ENCODE measurements at places on chromosomes 7 and 10.

DNA sequence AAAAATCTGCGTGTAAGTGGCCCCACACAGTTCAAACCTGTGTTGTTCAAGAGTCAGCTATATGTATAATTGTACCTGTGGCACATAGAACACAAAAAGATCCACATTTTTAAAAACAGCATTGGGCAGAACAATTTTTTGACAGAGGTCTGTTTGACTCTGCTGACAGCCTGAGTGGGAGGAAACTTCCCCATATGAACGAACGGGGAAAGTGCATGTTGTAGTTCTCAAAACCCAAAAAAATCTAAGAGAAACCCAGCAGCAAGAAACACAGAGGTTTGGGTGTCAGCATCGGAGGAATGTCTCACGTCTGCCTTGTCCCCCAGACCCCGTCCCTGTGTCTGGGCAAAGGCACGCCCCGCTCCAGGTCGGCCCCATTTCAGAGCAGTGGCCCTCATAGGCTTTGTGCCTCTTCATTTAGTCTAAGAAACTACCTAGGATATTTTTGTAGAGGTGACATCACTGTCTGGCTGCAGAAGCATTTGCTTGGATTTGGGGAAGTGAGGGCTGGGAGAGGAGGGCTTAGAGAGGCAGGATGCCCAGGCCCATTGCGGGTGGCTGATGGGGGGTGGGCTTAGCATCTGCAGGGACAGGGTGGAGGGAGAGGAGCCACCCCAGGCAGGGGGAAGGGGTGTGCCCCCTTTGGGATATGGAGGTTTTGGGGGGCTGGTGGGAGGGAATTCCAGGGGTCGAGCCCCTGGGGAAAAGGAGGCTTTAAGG, 11.0 kb downstream of the CUX1 start:
- no peak for DNase-seq

DNA sequence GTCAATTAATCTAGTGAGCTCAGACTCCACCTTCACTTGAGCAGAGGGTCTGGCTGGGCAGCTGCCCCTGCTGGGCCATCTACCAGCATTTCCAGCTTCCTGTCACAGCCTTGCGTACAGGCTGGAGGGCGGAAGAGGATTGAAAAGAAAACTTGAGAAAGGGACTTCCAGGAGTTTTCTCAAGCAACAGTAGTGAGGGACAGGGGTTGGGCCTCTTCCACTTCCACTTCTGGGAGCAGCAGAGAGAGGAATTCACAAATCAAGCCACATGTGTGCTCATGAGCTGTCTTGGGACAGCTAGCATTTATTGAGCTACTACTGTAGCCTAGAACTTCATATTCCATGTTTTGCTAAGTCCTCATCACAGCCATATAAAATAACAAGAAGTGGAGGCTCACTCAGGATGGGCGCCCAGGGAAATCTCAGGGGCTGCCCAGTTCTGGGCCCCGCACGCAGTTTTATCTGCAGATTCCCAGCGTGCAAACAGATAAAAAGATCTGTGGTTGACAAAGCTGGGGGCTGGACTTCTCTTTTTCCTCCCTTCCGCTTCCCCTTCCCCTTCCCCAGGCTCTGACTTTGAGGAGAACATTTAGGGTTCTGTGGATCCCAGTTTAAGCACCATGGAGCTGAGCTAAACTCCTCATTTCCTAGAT, 135.8 kb downstream of the RGS10 start:
- DNase-seq: no peak

DNA sequence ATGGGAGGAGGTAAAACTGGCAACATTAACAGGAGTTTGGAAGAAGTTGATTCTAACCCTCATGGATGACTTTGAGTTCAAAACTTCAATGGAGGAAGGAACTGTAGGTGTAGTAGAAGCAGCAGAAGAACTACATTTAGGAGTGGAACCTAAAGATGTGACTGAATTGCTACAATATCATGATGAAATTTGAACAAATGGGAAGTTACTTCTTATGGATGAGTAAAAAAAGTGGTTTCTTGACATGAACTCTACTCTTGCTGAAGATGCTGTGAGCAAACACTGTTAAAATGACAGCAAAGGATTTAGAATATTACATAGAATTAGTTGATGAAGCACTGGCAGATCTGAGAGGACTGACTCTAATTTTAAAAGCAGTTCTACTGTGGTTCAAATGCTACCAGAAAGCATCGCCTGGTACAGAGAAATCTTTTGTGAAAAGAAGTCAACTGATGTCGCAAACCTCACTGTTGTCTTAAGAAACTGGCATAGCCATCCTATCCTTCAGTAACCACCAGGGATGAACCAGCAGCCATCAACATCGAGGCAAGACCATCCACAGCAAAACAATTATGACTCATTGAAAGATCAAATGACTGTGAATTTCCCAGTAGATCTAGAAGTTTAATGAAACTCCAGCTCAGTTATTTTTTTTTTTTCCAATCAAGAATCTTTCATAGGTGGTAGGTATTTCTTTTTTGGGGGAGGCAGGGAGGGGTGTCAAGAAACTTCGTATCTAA, 20.8 kb downstream of the BRAF start:
- DNase-seq: no peak

DNA sequence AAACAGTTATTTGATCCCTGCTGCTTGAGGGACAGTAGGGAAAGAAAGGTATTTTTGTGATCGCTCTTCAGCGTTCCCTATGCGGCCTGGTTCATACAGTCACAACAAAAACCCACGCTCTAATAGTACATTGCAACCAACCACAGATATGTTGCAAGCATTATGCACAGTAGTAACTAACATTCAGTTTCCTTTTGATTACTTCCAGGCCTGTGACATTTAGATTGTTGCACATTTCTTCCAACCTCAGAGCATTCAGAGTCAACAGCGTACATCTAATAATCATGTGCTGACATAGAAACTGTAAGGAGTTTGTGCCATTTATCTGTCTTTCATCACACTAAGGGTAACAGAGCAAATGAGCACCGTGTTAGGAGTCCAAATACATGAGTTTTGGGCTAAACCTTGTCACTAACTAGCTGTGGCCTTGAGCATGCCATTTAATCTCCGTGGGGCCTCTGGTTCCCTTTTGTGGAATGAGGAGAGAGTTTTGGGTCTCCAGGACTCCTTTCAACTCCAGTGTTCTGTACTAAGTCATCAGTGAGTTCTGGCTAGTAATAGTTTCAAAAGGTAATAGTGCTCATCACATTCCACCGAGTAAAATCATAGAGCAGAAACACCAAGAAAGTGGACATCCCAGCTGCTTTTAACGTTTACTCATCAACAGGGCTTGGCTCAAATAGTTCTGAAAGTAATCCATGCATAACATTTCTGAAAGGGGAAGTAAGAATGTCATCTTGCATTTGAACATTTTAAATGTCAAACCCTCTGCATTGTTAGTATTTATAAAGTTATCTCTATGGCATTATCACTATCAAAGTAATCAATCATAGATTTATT, 99.0 kb upstream of the FZD1 start:
- no peak for DNase-seq

DNA sequence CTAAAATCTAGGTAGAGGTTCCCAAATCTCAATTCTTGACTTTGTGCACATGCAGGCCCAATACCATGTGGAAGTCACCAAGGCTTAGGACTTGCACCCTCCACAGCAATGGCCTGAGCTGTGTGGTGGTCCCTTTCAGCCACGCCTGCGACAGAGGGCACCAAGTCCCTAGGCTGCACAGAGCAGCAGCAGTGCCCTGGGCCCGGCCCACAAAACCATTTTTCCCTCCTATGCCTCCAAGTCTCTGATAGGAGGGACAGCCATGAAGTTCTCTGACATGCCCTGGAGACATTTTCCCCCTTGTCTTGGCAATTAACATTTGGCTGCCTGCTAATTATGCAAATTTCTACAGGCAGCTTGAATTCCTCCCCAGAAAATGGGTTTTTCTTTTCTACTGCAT, 375.5 kb downstream of the SORCS1 start:
- no peak for DNase-seq

DNA sequence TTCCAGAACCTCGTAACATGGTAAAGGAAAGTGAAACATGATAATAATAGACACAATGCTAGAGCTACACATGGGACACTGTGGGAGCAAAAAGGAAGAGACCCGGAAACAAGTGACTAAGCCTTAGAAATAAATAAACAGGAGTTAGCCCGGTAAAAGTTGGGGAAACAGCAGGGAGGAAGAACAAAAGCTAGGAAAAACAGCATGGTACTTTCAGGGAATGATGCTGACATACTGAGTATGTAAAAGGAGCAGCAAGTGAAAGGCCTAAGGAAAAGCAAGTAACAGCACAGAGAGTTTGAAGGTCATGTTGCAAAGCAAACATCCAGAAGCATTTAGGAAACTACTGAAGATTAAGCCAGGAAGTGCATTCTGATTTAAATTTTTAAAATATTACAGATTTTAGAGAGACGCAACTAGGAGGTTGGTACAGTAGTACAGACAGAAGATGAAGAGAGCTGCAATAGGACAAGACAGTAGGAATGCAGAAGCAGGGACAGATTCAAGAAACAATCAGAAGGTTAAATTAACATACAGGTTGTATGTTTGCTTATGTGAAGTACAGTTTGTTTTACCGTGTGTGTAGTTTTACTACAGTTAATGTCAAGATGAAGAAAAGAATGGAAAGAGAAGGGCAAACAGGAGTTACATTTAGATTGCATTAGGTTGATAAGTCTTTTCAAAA, 63.7 kb downstream of the ARHGAP12 start:
- no peak for DNase-seq

DNA sequence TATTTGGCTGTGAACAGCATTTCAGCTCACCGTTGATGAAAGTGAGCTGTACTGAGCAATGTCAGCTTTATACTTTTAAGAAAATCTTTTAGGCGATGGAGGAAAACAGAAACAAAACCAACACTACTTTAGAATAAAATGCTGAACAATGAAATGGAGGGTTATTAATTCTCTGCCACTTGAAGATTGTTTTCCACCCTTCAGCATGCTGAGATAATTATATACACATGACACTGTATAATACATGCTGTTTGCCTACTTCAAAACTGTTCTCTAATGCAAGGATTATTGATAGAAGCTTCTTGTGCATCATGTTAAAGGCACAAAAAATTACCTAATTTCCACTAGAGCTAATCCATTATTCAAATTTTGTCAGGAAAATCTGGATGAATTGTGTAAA, 66.8 kb downstream of the CACNA2D1 start:
- no peak for DNase-seq

- DNase-seq: no peak
These were observed 1128.7 kb downstream of the CNTNAP2 start for GRCh38 chr7:147245274-147245673.

DNA sequence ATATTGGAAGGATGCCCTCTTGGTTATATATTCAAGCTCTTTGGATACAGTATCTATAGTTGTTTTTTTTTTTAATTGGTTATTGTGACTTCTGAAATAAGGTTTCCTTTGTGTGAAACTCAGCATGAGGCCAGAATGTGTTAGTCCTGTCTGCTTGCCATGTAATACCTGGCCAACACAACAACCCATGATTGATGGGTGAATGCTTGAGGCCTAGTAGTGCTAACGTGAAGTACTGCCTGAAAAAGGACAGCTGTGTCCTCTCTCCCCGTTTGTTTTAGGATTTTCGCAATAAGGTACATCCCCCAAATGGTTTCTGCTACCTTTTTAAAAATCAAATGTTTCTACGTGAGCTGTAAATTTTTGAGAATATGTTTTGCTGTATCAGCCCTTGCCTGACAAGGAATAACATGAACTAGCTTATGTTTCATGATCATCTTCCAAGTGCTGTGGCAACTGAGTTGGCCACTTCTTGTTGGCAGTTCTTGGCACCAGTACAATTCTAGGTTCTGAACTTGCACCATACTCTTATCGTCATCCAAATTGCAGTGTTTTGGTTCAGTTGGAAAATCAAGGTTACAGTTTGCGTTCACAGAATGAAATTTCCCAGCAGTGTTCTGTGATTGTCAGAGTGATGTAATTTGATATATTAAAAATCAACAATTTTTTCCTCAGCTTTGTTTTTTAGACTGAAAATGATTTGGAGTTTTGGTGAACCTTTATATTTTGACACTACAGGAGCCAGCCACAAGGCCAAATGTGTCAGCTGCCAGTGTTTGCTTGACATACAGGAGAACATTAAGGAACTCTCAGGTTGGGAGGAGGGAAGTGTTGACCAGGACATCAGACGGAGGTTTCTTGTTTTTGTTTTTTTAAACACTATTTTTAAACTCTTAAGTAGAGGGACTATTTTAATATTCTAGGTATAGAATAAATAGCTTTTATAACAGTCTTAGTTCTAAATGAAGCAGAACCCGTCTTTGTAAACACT, 13.5 kb upstream of the ASCC1 start:
- no peak for DNase-seq

DNA sequence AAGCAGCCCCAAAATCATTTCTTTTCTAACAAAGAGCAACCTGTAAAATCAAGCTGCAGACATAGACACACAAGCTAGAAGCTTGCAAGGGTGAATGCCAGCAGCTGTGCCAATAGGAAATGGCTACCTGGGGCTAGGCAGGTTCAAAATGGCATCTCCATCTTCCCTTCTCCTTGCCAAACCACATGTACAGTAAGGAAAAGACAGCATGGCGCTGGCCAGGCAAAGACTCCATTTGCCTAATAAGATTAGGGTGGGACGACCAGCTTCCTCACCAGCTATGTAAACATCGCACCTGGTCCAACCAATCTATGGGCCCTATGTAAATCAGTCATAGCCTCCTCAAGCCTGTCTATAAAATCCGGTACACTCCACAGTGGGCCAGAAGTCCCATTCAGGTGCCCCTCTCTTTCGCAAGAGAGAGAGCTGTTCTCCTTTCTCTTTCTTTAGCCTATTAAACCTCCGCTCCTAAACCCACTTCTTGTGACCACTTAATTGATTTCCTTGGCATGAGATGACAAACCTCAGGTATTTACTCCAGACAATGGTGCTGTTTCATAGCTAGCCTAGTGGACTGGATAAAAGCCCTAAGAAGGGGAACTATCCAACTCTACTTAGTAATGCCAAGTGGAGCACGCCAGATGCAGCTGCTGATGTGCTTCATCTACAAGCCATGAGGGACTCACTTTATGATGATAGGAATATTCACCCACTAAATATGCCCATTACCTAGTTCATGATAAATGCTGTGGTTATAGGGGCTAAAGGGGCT, 44.1 kb downstream of the HTR7 start:
- no peak for DNase-seq

DNA sequence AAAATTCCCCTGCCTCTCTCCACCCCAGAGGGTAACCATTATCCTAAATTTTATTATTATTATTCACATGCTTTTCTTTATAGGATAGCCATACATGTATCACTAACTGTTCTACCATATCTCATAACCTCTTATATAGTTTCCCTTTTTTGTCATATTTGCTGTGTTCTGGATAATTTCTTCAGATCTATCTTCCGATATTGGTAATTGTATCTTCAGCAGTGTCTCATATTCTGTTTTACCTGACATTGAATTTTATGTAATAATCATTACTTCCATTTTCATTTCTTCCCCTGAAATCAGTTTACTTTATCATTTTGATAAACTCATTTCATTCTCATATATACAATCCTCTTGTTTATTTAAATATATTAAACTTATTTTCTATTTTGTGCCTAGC, 273.5 kb downstream of the ADK start:
- DNase-seq: no peak

DNA sequence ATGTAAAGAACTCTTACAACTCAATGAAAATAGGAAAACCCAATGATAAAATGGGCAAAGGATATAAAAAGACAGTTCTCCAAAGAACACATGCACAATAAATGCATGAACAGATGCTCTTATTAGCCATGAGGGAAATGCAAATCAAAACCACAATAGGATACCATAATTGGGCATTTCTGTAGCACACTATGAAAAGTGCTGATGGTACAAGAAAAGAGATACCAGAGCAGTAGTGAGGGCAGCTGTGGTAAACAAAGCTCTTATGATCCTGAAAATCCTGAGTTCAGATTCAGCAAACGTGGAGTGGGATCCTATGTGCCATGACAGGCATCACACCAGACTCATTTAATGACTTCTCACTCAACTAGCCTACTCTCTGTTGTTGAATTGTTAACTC, 96.7 kb upstream of the SLC25A13 start:
- no peak for DNase-seq

Measured in stimulated activated CD8-positive, alpha-beta memory T cell treated with anti-CD3 and anti-CD28 coated beads, Interleukin-12 subunit alpha, Interleukin-12 subunit beta, amount 100 ng/mL, for 4 hours (primary cell).